ENCODE measurements at places on chromosomes 16 and 17. TPM values are rescaled to one million over a fixed set of nuclear protein-coding genes. Genes with fewer than 3 reads are reported as not detected.
A peak's percentile ranks its signal among the peaks of the same experiment; 100 is the strongest.

Gene ABHD15
- total RNA-seq: 4.9 TPM

Gene IRF8
- 9.2 TPM for total RNA-seq

DNA sequence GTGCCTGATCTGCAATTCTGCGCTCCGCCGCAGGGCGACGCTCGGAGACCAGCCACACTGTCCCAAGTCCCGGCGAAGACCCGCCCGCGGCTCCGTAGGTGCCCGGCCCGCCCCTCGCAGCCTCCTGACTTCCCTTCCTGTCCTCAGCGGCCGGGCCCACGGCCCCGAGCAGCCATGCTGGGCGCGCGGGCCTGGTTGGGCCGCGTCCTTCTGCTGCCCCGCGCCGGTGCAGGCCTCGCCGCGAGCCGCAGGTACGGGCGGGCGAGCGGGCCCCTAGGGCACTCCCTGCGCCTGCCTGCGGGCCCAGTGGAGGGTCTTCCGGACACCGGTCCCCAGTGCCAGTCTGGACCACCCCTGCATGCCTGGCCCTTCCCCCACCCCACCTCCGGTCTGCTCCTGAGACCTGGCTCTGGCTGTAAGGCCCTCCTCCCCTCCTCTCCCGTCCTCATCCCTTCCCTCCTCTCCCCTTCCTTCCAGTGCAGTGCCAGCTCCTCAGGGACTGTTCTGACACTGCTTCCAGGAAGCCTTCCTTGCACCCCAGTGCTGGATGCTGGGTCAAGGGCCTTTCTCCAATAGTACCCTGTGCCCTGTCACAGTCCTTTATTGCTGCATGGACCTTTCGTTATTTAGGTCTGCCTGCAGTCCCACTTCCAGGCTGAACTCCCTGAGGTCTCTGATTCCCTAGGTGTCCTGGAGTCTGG, at the start of gene SPATA20:
Gene SPATA20 (plus strand): TSS at position 140 of the 701 bp plus-strand sequence. CDS start 35 bp downstream, at position 175.
- peak; percentile 89 for DNase-seq

DNA sequence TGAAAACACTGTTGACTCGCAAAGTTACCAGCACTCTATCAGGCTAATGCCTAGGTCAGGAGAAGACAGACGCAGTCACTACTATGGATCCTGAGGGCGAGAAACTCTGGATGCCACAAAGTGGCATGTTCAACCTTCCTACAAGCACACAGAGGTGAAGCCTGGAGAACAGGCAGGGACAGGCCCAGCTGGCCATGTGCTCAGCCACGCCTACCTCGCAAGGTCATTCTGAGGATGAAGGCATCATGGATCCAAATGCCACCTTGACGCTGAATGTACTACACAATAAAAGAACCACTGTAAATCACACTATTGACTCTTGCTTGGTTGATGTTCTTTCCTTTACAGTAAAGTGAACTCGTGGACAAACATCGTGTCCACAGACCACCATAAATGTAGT, 85.8 kb downstream of the ANKRD11 start:
- DNase-seq: peak; percentile 59

DNA sequence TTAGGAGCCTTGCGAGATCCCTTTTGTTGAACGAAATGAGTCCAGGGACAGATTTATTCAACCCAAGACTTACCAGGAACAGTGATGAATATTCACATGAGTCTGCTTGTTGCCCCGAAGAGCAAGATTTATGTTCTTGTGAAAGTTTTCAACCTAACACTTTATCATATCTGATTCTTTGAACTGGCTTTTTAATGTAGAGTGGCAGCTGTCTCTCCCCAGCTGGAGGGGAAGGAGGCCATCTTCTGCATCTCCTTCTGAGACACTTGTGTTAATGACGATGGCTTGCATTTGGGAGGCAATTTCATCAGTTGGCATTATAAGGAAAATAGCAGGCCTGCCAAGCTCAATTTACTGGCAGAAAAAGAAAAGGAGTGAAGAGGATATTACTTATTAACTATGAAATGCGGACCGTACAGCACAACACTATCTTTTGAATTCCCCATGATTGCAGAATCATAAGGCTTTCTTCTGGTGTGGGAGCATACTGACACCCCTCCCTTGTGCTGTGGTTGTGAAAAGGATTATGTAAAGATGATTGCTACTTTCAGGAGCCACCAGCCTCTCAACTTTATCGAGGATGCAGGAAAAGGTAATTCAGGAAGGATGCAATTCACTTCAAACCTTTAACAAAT, 35.7 kb downstream of the SMARCE1 start:
- no peak for DNase-seq

DNA sequence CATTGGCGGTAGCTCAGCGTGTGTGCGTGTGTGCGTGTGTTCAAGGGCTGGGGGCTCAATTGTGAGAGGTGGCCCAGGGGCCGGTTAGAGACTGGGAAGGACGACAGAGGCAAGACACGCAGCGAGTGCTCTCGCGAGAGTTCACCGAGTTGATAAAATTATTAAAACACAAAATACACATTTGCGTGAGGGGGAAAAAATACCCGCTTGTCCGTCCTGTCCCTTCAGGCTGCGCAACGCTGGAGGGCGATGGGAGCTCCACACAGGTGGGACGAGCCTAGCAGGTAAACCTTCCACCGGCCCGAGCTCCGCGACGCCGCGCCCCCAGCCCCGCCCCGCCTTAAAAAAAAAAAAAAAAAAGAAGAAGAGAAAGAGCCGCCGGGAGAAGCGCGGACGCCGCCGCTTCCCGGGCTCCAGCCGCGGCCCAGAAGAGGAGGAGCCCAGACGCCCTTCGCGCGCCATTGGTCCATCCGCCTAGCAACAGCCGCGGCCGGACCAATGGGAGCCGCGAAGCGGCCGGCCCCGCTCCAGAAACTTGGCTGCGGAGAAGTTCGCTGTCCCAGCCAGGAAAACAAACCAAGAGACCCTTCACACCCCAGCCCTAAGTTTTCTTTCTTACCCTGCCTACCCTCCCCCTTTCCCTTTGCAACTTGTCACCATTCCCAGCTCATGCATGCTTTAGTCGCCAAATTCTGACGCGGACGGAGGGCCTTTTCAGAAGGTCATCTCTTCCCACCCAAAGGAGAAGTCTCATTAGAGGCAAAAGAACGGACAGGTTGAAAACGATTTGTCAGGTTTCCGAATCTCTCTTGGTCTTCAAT, 169.9 kb upstream of the MAF start:
- peak; percentile 96 for DNase-seq

GRCh38 chr17:7056386-7056785, 12.5 kb upstream of the SLC16A11 start:
- DNase-seq: no peak

- DNase-seq: no peak
These were observed 151.6 kb downstream of the FTO start for GRCh38 chr16:53855511-53855910.

Measured in pancreas (tissue), 10 donors.